ENCODE measurements at places on chromosomes 12 and 14.

GRCh38 chr12:121165316-121165715, 32.6 kb downstream of the P2RX7 start:
- DNase-seq: no peak

DNA sequence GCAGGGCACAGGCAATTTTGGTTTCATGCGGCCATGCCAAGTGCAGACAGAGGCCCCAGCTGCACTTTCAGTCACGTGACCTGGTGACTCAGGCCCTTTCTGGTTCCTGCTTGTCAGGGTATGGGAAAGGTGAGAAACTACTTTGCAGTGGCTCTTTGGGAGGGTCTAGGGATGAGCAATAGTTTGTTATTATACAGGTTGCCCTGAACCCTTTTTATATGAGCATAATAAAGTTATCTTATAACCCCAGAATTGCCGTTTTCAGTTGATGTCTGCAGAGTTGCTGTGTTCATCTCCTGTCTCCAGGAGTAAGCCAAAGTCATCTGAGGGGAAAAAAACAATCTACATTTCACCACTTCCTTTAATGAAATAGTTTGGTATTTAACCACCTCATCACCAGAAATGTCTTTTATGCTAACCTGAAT, 30.9 kb upstream of the EMP1 start:
- DNase-seq: peak; percentile 50

GRCh38 chr12:26867080-26867479, 34.1 kb upstream of the ITPR2 start:
- no peak for DNase-seq

- DNase-seq: no peak
These were observed 132.2 kb downstream of the FSCB start for GRCh38 chr14:44374906-44375305.

GRCh38 chr12:12441843-12442461, 85.1 kb downstream of the BORCS5 start:
- no peak for DNase-seq

GRCh38 chr12:28089338-28089737, 100.9 kb upstream of the CCDC91 start:
- no peak for DNase-seq

- no peak for DNase-seq
These were observed 804.4 kb downstream of the FLRT2 start for GRCh38 chr14:86334355-86334754.

GRCh38 chr14:70162358-70162757, 26.4 kb downstream of the SLC8A3 start:
- no peak for DNase-seq

DNA sequence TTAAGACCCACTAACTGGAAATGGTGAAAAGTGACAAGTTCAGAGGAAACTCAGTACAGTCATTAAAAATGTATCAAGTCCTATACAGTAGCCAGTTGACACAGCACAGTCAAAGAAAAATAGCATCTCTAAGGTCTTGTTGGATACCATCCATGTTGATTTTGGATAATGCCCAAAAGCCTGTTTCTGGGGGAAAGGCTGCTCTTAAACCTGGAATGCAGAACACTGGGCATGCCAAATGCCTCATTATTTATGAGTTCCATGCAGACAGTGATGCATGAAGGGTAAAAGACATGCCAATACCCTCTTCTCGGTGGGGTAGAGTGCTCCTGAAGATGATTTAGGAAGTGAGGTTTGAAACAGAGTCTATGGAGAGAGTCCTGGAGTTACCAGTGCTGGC, 29.6 kb downstream of the KCNK13 start:
- no peak for DNase-seq

- DNase-seq: no peak
These were observed 52.4 kb upstream of the CDKN3 start for GRCh38 chr14:54344445-54344844.

DNA sequence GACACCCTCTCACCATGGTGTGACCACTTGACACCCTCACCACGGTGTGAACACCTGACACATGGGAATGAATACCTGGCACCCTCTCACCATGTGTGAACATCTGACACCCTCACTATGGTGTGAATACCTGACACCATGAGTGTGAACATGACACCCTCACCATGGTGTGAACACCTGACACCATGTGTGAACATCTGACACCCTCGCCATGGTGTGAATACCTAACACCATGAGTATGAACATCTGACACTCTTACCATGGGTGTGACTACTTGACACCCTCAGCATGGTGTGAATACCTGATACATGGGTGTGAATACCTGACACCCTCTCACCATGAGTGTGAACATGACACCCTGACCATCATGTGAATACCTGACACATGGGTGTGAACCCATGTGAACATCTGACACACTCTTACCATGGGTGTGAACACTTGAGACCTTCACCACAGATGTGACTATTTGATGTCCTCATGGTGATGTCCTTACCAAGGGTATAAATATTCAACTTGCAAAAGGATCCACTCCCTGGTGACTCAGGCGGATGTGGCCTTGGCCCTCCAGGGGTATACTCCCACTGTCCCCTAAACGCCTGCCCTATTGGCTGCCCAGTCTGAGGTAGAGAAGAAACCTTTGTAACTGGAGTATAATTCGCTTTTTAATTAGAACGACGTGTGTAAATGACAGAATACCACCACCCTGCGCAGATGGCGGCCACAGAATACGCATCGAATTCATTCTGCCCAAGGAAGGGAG, 29.1 kb downstream of the RFLNA start:
- no peak for DNase-seq

DNA sequence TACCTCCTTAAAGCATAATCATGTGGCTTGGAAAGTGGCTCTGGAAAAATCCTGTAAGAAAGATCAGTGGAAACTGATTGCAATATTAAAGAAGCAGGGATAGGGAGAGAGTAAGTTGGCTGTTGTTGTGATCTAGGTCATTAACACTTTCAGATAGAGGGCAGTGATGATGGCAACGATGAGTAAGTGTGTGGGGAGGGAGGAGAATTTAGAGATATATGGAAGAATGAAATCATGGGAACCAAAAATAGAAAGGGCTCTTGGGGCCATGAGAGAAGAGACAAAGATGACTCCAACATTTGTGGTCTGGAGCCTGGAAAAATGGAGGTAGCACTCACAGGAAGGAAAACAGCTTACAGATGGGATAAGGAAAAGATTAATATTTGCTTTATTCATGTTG, 23.3 kb downstream of the SNRPF start:
- DNase-seq: no peak

- DNase-seq: no peak
These were observed 184.8 kb downstream of the ZFP36L1 start for GRCh38 chr14:68607867-68608573.

- no peak for DNase-seq
These were observed 185.6 kb upstream of the ARID2 start for GRCh38 chr12:45543887-45544286.

- no peak for DNase-seq
These were observed 79.3 kb downstream of the UNC79 start for GRCh38 chr14:93510056-93510455.

DNA sequence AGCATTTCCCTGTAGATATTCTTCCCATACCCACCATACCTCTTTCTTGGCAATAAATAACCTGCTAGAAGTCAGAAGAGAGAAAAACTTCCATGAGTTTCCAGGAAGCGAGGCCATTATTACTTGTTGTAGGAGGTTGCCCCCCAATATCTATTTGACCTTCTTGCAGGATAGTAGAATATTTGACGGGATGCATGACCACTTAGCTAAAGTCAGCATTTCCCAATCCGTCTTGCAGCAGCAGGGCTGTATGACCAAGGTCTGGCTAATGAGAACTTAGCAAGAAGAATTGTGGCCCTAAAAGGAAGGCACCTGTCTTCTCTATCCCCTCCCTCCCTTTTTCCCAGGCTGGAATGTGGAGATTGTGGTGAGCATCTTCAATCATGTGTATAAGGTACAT, 51.5 kb downstream of the NINJ2 start:
- no peak for DNase-seq

Data from stimulated activated CD4-positive, alpha-beta T cell treated with anti-CD3 and anti-CD28 coated beads, TNF-alpha, amount 100 ng/mL, for 1 hour (primary cell).